ENCODE measurements at places on chromosomes 13 and 19. TPM values are rescaled to one million over a fixed set of nuclear protein-coding genes. Genes with fewer than 3 reads are reported as not detected.

The VSIG10L gene
- 0.33 TPM for total RNA-seq

The C13orf42 gene
- not detected for total RNA-seq

The ZNF578 gene
- total RNA-seq, result 0.16 TPM

The BCL3 gene
- total RNA-seq, result 52.2 TPM

The TMEM38A gene
- 0.65 TPM for total RNA-seq

The ZNF441 gene
- total RNA-seq, result 3.9 TPM

The MICOS13 gene
- total RNA-seq, result 83.9 TPM

The MBD3L2 gene
- not detected for total RNA-seq

The ZNF724 gene
- 12.1 TPM for total RNA-seq

The KLK1 gene
- total RNA-seq, result not detected

The OSCAR gene
- 1.5 TPM for total RNA-seq

The NLRP7 gene
- total RNA-seq, result not detected

The ZNF439 gene
- 1.6 TPM for total RNA-seq

The ZNF493 gene
- 2.3 TPM for total RNA-seq

The ZNF780A gene
- total RNA-seq, result 5.5 TPM

The CYP2A6 gene
- total RNA-seq, result not detected

The TCF3 gene
- 236 TPM for total RNA-seq

The BLVRB gene
- total RNA-seq, result 37.2 TPM

The TMPRSS9 gene
- not detected for total RNA-seq

The STK11 gene
- 84.6 TPM for total RNA-seq

The FCGBP gene
- not detected for total RNA-seq

The ACP5 gene
- 17.5 TPM for total RNA-seq

The TMED1 gene
- total RNA-seq, result 54.4 TPM

The ATXN8OS gene
- not detected for total RNA-seq

The ATP12A gene
- not detected for total RNA-seq

The ZNF8 gene
- total RNA-seq, result 10.0 TPM

The PINLYP gene
- total RNA-seq, result 1.3 TPM

The KRTDAP gene
- not detected for total RNA-seq

The JSRP1 gene
- 0.16 TPM for total RNA-seq

The SLC5A5 gene
- total RNA-seq, result not detected

The PRRG2 gene
- total RNA-seq, result 0.16 TPM

The CD22 gene
- not detected for total RNA-seq

The RPS19 gene
- 2,952 TPM for total RNA-seq

The FPR2 gene
- not detected for total RNA-seq

The TBC1D4 gene
- total RNA-seq, result 33.7 TPM

The PLK5 gene
- total RNA-seq, result not detected

The POMP gene
- 74.6 TPM for total RNA-seq

The ENOX1 gene
- total RNA-seq, result 0.33 TPM

The F10 gene
- 4.2 TPM for total RNA-seq

The RNF225 gene
- 0.13 TPM for total RNA-seq

The NKG7 gene
- not detected for total RNA-seq

The ZNF616 gene
- total RNA-seq, result 4.4 TPM

The ZNF552 gene
- total RNA-seq, result 5.8 TPM

The ZMYM2 gene
- 20.5 TPM for total RNA-seq

The ARHGAP33 gene
- total RNA-seq, result 8.4 TPM

The ZNF100 gene
- 4.2 TPM for total RNA-seq

The PGLYRP1 gene
- not detected for total RNA-seq

All from mesangial cell (primary cell).